ENCODE measurements at places on chromosomes 4 and X.

DNA sequence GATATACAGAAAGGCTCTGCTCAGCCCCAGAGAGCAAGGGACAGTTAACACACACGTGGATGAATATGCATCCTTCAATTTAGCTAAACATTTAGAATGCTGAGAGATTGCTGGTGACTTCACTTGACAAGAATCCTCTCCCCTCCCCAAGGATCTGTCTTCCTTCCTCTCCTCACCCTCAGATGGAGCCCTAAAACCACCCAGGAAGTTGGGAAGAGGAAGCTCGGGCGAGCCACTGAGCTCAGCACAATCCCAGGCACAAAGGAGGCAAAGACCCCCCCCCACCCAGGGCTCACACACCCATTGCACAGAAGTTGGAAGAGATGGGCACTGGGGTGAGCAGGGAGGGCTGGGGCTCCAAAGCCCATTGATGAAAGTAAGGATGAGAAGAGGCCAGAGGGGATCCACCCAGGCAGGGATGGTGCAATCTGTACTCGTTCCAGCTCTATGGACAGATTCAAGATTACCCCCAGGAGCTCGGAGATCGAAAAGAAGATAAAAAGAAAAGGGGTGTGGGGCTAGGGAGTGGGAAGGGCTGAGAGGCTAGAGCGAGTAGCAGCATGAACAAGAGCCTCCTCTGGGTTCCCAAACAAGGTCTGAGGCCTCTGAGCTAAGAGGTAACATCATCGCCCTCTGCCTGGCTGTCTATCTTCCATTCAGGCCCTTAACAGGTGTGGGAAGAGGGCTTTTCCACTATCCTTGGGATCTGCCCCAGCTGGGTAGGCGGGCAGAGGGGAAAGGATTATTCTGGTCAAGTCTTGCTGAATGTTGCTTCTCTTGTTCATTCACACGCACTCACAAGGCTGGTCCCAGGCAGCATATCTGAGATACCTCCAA is 1.2 kb downstream of the TFE3 start:
- DNase-seq, result no peak

DNA sequence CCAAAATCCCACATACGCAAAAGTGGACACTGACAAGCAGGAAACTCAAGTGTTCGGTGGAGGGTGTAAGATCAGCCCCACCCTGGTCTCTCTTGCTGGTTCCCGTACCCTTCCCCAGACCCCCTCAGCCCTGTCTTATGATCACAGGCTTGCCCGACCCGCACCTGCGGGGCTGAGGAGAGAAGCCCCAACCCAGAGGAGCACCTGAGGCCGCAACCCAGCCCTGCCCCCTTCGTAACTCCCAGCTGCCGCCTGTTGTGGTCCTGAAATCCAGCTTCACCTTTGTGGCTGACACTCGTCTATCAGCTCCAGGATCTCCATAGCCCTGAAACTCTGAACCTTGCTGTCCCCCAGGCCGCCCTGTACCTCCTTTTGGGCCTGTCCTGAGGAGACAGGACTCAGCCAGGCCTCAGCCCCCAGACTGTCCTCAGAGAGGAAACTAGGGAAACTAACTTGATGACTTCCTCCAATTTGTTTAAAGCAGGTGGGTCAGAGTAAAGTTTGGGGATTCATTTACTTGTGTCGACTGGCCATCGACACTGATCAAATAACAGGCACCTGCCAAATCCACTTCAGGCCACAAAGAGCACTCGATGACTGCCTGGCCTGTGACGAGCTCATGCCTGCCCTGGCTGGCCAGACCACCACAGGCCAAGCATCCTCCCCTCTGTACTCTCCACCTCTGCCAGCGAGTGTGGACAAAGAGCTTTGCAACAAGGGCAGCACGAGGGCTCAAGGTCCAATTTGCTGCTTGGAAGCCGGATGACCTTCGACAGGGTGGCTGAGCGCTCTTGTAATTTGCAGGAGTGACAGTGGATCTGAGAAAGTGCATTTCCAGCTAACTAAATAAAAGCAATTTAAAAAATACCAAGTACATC is 19.3 kb downstream of the DCTD start:
- no peak for DNase-seq

GRCh38 chrX:136825771-136826170 is 45.0 kb upstream of the ARHGEF6 start:
- DNase-seq, result no peak

GRCh38 chr4:7159923-7160322 is 32.4 kb upstream of the SORCS2 start:
- no peak for DNase-seq

- no peak for DNase-seq
These were observed 411.2 kb downstream of the DTHD1 start for GRCh38 chr4:36692586-36692985.

GRCh38 chr4:114874321-114874720 is 239.1 kb downstream of the NDST4 start:
- DNase-seq, result no peak

DNA sequence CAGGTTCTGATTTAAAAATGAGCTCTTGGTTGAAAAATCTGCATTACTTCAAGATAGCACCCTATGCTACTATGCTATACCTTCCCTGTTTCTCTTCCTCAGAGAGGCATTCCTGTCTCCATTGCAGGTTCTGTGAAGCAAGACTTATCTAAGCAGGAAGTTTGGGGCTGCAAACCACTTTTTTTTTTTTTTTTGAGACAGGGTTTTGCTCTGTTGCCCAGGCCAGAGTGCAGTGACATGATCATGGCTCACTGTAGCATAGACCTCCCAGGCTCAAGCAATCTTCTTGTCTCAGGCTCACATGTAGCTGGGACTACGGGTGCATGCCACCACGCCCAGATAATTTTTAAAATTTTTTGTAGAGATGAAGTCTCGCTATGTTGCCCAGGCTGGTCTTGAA is 4.0 kb upstream of the CCNG2 start:
- DNase-seq, result no peak

DNA sequence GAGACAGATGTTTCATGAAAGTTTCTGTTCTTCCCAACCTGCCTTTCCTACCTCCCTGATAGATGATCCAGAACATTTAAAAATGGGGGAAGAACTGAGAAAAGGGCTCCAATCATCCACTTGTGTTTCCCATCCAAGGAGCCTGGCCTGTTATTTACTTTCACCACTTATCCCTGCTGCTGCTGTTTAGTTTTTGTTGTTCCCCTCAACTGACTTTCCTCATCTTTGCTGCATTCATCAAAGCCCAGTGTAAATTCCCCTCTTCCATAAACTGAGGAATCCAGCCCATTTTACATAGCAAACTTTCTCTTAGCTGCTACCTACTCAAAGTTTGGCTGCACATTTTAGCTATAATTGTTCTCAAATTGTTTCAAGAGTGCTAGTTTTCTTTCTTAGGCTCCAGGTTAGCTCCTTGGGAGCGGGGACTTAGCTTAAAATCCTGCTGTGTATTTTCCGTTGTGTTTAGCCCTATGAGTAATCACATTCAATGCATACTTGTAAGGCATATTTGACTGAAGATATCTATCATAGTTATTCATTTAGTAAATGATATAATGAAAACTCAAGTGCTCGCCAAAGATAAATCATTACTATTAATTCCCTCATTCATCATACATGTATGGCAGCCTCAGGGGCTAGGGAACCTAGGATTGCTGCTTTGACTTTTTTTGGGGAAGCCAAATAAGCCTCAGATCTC is 1.4 kb upstream of the PTPN13 start:
- no peak for DNase-seq

DNA sequence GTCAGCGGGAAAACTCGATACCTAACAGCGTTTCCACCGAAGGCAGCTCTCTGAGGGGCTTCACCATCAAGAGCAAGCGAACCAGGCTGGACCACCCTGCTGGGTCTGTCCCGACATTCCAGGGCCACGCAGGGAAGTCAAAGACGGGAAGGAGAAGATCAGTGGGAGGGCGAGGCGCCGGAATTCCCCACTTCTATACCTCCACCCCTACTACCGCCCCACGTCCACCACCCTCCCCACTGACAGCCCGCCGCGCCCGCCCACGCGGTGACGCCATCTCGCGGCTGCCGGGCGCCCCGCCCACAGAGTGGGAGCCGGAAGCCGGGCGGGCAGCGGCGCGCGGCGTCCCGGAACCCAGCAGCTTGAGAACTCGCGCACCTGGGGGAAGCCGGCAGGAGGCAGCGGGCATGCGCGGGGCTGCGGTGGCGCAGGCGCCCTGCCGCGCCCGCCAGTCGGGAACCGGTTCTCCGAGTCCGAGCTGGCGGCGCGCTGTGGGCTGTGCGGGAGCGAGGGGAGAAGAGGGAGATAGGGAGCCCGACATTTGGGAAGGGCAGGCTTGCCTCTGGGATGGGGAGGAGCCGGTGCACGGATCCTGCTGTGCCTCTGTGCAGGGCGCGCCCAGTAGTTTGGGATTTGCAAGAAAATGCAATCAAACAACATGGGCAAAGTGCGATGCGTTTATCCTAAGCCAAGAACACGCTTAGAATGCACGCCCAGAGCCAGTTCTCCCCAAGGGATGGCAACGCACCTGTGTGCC is 3.2 kb upstream of the STIM2 start:
- peak; percentile 90 for DNase-seq

DNA sequence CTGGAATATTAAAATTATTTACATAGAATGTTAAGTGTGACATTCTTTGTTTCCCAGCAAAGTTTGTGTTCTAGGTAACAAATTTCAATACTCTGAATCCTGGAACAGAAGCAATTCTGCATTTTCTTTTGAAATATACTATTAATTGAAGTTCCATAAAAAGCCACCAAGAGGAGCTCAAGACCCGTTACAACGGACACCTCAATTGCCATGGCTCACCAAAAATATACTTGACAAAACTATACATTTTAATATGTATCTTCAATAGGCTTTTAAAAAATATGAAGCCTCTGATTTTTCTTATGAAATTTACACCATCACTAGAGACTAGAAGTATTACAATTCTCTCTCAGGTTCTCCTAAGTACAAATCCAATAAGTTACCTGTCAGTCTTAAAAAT is 111.4 kb downstream of the NYX start:
- no peak for DNase-seq

- no peak for DNase-seq
These were observed 2.1 kb upstream of the LEF1 start for GRCh38 chr4:108170631-108171338.

DNA sequence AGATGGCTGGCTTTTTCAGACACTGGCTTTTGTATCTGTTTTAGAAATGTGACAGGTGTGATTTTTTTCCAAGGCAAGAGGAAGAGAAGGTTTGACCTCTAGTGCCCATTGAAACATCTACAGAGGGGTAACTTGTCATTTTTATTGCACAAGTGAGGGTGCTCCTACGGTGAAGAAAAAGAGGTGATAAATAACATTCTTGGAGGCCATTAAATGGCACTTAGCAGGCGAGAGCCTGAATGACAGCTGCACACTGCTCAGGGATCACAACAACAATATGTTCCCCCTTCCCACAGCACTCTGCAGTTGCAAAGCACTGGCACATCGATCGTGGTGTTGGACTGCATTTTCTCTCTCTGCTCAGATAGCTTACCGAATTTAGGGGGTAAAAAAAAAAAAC is 22.9 kb downstream of the FAM184B start:
- no peak for DNase-seq

GRCh38 chr4:21753084-21753760 is 195.3 kb downstream of the KCNIP4 start:
- DNase-seq, result no peak

- DNase-seq, result no peak
These were observed 132.2 kb upstream of the SLC34A2 start for GRCh38 chr4:25523405-25523804.

- no peak for DNase-seq
These were observed 3.4 kb downstream of the UGT2A1 start for GRCh38 chr4:69649629-69650028.

GRCh38 chr4:139732991-139733570 is 67.5 kb downstream of the MGST2 start:
- no peak for DNase-seq

- DNase-seq, result no peak
These were observed 2.7 kb downstream of the BCOR start for GRCh38 chrX:40094900-40095582.

- no peak for DNase-seq
These were observed 1049.9 kb upstream of the TENM3 start for GRCh38 chr4:181193131-181193930.

GRCh38 chr4:146632770-146633470 is 5.8 kb upstream of the POU4F2 start:
- DNase-seq, result no peak

GRCh38 chrX:123223859-123224258 is 39.8 kb downstream of the GRIA3 start:
- DNase-seq, result no peak

GRCh38 chr4:151228189-151229119 is 48.5 kb upstream of the PRSS48 start:
- no peak for DNase-seq

GRCh38 chr4:8189551-8190466 is 9.3 kb upstream of the SH3TC1 start:
- DNase-seq, result no peak

DNA sequence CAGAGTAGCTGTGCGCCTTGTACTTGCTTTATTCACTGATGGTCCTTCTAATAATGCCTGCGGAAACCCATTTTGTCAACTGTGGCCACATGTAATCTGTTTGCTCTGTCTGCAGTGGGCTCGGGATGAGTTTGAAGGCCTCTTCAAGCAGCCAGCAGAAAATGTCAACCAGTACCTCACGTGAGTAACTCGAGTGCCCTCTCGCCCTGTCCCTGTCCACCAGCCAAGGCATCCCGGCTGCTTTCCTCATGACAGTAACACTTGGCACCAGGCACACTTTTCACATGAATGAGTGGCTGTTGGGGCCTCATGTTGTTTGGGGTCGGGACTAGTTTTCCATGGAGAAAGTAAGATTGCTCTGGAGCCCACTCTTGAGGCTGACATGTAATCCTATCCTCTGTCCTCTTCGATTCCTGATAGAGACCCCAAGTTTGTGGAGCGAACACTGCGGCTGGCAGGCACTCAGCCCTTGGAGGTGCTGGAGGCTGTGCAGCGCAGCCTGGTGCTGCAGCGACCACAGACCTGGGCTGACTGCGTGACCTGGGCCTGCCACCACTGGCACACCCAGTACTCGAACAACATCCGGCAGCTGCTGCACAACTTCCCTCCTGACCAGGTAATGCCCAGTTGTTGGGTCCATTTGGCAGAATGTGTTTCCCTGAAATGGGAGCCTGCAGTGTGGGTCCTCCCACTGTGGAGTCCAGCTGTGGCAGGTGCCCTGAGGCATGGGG is 8.8 kb upstream of the CDK16 start:
- no peak for DNase-seq

DNA sequence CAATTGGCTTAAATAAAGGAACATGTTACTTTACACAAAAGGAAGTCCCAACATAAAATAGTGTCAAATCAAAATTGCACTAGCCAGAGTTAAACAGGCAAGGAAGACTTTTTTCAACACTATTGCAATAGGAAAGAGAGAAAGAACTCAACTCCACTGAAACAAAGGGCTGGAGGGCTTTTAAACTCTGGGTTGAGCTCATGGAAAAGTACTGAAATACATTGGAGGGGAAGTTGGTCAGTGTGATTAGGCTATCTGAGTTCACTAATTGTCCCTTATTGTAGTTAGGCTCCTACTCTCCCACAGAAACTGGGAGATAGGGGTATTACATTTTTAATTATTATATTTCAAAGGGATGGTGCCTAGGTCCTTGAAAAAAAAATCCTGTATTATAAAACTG is 491.2 kb upstream of the LCORL start:
- no peak for DNase-seq

- DNase-seq, result no peak
These were observed 36.8 kb downstream of the ING2 start for GRCh38 chr4:183541752-183542040.
